ENCODE measurements at places on chromosomes 11 and 22. TPM values are rescaled to one million over a fixed set of nuclear protein-coding genes. Genes with fewer than 3 reads are reported as not detected.

OR52H1 gene
- total RNA-seq: not detected

GGT5 gene
- total RNA-seq: not detected

OR51I1 gene
- total RNA-seq: not detected

PAK1 gene
- total RNA-seq: 60.5 TPM

GGTLC2 gene
- total RNA-seq: not detected

ANKRD13D gene
- 25.7 TPM for total RNA-seq

TCF20 gene
- 62.5 TPM for total RNA-seq

SPI1 gene
- total RNA-seq: not detected

VSIG2 gene
- not detected for total RNA-seq

CYTH4 gene
- 1.1 TPM for total RNA-seq

MIF gene
- 359 TPM for total RNA-seq

All from mammary epithelial cell (primary cell).